ENCODE measurements at places on chromosomes 12 and 14. TPM values are rescaled to one million over a fixed set of nuclear protein-coding genes. Genes with fewer than 3 reads are reported as not detected.

The HRK gene
- total RNA-seq, result 0.14 TPM

The LYZ gene
- total RNA-seq, result 24.7 TPM

The OR4K14 gene
- not detected for total RNA-seq

The P2RX2 gene
- total RNA-seq, result not detected

The CLEC4D gene
- 0.67 TPM for total RNA-seq

The CNTN1 gene
- total RNA-seq, result 0.25 TPM
